ENCODE measurements at places on chromosomes 3 and 15.

DNA sequence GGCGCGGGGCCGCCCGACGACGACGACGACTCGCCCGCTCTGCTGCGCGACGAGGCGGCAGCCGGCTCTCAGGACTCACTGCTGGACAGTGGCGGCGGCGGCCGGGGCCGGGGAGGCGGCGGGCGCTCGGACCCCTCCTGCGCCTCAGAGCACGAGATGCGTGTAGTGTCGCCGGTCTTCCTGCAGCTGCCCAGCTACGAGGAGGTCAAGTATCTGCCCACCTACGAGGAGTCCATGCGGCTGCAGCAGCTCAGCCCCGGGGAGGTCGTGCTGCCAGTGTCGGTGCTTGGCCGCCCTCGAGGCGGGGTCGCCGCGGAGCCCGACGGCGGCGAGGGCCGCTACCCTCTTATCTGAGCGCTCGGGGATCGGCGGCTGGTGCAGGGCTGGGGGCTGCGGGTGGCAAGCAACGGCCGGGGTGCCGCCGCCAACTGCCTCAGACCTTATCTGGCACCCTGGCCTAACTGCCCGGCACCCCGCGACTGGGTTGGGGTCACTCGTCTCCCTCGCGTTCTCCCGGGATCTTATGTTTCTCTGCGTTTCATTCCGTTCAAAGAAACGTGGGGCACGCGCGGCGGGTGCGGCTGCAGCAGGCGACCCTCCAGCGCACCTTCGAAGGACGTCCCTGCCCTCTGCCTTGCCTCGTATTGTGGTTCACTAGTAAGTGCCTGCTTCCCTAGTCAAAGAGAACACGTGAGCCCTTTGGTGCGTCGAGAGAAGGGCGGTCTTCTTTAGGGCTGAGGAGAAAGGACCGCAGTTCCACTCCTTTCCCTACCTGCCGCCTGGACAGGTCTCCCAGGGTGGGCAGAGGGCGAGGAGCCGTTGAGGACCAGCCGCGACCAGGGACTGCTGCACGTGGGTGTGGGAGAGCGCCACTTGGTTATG lies 1.0 kb downstream of the C3orf80 start:
- peak; percentile 20 for DNase-seq

- no peak for DNase-seq
Observed at GRCh38 chr3:99172736-99173657, 271.5 kb upstream of the DCBLD2 start.

DNA sequence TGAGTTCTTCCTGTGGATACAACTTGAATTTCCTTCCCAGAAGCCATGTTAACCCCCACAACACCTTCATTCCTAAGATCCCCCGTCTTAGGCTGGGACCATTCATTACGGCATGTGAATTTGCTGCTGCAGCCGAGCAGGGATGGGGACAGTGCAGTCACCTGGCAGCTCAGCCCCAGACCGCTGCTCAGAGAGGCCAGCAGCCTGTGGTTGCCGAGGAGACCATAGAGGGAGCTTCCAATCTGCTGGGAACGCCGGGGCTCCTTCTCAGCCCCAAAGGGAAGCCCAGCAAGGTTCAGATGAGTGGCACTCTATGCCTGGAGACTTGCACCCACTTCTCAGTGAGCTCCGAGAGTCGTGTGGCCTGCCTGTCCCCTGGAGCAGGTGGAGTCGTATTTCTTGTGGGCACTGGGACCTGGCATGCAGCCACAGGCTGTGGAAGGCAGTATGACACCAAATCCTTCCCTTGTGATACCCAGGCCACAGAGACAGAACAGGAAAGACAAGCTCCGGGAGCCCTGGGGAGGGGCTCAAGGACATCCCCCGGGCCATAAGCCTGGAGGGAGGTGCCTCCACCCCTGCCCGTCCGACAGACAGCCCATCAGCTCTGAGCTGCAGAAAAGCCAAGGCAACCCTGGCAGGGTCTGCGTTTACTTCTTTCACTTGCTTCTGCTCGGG lies 167.3 kb downstream of the FAM43A start:
- DNase-seq: no peak

DNA sequence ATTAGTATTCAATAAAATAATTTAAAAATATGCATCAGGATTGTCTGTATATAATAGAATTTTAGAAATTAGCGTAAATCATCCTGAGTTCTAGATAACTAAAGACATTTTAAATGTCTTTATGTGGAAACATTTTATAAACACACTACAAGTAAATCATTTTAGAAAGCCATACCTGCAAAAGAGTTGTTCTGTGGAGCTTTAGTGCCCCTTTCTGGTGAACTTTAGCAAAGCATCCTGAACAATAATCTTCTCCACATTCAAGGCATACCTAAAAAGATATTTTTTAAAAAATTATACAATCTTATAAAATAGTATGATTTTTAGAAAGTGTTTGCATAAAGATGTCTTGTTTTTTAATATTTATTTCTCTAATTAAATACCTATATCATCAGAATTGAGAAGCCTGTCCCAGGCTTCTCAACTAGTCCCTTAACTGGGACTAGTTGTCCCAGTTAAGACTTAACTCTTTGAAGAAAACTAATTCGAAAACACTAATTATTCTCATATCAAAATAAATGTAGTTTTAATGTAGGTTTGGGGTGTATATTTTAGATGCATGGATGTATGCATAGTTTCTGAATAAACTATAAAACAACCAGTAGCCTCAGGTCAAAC lies 29.7 kb downstream of the ZBBX start:
- DNase-seq: no peak

- no peak for DNase-seq
Observed at GRCh38 chr3:14486460-14486859, 53.7 kb downstream of the GRIP2 start.

DNA sequence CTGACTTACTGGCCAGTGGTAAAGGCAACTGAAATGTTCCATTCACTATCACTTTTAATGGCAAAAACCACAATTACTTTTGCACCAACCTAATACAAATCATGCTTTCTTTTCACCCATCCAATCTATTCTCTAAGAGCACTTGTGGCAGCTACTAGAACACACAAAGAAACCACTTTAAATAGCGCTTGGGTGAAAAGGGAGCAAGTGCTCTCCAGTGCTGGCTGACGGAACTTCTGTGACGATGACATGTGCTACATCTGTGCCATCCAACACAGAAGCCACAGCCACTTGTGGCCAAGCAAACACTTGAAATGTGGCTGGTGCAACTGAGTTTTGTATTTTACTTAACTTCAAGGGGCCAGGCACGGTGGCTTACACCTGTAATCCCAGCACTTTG lies 18.9 kb downstream of the SH3BP5 start:
- no peak for DNase-seq

All from posterior cingulate gyrus (tissue), 11 donors.